ENCODE measurements at places on chromosomes 12 and 14.

DNA sequence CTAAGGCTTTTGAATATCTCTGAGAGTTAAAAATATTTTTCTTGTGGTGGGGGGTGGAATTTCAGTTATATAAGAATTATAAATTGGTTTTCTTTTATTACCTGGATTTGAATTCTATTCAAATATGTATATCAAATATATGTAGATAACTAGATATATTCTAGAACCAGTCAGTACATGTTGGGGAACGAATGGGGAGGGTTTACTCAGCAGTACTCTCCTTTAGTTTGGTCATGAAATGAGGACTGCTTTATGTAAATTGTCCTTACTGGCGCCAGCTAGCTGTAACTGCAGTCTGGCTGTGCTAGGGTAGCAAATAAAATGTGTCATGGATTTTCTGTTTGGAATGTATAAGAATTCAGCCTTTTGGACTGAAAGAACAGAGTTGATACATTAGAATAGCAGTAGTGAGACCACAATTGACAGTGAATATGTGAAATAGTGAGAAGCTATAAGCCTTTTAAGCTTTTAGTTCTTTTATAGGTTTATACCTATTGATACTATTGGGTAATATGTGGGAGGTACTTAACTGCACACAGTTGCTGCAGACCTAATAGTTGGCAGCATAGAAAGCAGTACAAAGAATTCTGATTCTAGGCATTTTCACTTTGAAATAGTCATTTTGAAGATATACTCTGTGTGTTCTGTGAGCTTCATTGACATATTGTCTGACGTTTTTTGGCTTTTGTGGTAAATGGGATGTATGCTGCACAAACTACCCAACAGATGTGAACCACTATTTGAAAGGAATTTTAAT lies 29.0 kb downstream of the ATF7IP start:
- peak; percentile 60 for DNase-seq

GRCh38 chr14:105877645-105878044 lies 351.3 kb downstream of the TMEM121 start:
- no peak for DNase-seq

- DNase-seq, result no peak
Measured at GRCh38 chr12:128856035-128856790, 2.9 kb downstream of the GLT1D1 start.

- DNase-seq, result no peak
Measured at GRCh38 chr12:32501835-32502333, 102.5 kb downstream of the FGD4 start.

GRCh38 chr14:52313462-52313861 lies 650 bp upstream of the PTGER2 start:
- DNase-seq, result peak; percentile 28

- no peak for DNase-seq
Measured at GRCh38 chr12:42705863-42706262, 116.3 kb upstream of the PRICKLE1 start.

GRCh38 chr14:70810621-70811020 lies 1.3 kb upstream of the MAP3K9 start:
- DNase-seq, result no peak

GRCh38 chr12:75602106-75602505 lies 90.7 kb upstream of the KRR1 start:
- DNase-seq, result no peak

DNA sequence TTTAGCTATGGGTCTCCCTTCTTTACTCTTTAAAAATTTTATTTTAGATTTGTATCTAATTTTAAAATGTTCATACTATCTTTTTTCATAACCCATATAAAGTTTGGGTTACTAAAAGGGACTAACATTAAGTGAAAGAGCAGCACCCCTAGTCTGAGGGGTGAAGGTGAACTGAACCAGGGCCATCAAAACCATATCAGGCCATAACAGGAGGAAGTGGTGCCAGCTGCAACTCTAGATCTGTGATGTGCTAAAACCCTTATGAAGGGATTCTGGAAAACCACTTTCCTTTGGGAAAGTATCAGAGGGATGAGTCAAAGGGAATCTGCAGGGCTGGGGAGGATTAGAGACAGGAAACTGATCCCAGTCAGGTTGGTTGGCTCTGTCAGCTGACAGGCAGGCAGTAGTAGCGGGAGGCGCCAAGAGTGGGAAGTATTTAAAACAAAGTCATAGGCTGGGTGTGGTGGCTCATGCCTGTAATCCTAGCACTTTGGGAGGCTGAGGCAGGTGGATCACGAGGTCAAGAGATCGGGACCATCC lies 162.5 kb downstream of the PPM1H start:
- no peak for DNase-seq

DNA sequence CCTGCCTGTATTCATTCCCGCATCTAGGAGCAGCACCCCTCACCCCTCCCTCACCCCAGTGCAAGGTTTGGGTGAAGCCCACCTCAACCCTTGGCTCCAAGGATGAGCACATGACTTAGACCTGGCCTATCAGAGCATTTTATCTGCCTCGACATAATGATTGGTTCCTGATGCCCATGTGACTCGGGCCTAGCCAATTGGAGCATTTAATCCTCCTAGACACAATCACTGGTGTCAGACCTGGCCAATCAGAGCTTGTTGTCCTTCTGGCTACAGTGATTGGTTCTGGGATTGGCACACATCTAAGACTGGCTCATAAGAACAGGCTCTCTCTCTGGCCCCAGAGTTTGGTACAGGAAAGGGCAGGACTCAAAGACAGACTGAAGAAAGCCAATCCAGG lies 73.1 kb upstream of the MYL2 start:
- no peak for DNase-seq

DNA sequence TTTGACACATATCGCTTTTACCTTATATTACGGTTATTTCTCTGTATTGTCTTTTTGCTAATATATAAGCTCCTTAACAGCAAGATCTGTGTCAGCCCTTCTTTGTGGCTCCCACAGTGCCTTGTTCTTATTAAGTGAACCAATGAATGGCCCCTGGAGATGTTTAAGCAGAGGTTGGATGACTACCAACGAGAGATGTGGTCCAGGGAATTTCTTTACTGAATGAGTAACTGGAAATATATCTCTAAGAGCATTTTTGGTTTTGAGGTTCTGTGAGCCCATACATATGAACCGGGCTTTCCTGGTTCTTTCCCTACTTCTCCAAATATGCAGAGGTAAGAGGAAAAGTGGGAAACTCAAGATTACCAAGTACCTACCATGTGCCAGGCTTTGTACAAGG lies 23.5 kb downstream of the CALCOCO1 start:
- DNase-seq, result no peak

DNA sequence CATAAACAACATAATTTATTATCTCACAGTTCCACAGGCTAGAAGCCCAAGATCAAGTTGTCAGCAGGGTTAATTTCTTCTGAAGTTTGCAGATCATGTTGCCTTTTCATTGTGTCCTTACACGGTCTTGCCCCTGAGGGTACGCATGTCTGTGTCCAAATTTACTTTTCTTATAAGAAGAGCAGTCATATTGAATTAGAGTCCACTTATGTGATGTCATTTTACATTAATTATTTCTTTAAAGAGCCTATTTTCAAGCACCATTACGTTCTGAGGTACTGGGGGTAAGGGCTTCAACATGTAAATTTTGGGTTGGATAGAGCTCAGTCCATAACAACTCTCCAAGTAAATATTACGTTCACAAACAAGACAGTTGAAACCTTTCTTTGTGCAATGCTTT lies 236.6 kb upstream of the OR4E1 start:
- no peak for DNase-seq

GRCh38 chr14:89661392-89661791 lies 244.4 kb upstream of the FOXN3 start:
- DNase-seq, result no peak

- DNase-seq, result no peak
Measured at GRCh38 chr12:64923536-64923935, 99.1 kb downstream of the TBC1D30 start.

DNA sequence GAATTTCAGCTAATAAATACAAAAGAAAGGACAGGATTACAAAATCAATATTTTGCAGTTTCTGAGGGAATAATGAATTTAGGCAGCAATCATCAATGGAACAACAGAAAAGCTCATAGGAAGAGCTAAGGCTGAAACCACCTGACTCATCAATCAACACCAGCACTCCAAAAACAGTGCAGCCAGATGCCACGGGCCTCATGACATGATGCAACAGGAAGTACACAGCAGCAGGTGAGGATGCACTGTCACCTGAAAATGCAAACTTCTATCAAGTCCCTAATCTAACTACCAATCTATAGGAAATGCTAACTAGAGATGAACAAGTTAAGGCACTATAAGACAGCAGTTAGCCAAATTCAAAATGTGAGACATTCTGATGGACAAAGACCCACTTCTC lies 21.7 kb downstream of the GNS start:
- no peak for DNase-seq

DNA sequence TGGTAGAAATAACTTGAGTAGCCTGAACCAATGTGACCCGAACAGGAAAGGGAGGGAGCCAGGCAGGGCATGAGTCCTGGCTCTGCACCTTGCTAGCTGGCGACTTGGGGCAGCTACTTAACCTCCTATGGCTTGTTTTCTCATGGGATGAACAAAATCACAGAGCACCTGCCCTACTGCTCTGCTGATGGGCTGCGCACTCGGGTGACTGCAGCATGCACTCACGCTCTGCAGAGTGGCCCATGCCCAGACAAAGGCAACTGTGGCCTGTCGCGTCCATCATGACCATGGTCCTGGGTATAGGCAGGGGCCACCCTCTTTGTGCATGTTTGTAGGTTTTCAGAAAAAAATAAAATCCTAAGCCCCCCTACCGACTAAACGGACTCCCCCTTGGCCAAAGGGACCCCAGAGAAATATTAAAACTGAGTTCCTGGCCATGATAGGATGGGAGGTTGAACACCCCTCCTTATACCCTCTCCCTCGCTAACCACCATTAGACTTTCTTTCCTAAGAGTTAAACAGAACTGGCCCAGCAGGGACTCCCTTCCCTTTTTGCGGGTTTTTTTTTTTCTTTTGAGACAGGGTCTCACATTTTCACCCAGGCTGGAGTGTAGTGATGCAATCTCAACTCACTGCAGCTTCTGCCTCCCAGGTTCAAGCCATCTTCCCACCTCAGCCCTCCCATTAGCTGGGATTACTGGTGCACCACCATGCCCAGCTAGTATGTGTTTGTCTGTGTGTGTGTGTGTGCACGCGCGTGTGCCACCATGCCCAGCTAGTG lies 32.5 kb downstream of the VWF start:
- DNase-seq, result no peak

DNA sequence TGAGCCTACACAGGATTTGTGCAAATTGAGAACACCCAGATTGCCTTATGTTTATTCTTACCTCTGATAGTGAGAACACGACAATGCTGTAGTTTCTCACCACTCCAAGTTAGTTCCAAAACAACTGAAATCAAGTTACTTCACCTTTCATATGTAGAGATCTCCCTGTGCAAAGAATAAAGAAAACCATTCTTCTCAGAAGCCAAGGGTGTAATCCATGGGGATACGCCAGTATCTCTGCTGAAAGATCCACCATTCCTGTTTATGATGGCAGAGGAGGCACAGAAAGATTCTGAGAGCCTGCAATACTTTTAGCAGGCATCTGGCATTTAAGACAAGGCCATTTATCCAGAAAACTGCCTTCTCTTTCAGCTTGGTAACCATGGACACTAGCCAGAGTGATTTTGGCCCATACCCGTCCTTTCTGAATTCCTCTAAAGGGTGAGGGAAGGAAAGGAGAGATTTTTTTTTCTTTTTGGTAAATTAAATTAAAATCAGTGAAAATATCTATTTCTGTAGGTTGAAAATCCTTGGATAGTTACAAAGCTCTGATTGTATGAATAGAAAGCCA lies 355.4 kb upstream of the FAR2 start:
- DNase-seq, result no peak

GRCh38 chr14:91149462-91149861 lies 35.6 kb downstream of the DGLUCY start:
- DNase-seq, result no peak
